ENCODE measurements at places on chromosomes 1 and 21. TPM values are rescaled to one million over a fixed set of nuclear protein-coding genes. Genes with fewer than 3 reads are reported as not detected.

AADACL4 gene
- not detected for total RNA-seq

HHIPL2 gene
- under 0.01 TPM for total RNA-seq

PM20D1 gene
- total RNA-seq = not detected

KRTAP27-1 gene
- total RNA-seq = not detected

NPHS2 gene
- not detected for total RNA-seq

C1orf185 gene
- not detected for total RNA-seq

CFHR3 gene
- total RNA-seq = 1.0 TPM

FMOD gene
- total RNA-seq = 58.5 TPM

Measured in skeletal muscle tissue (tissue), 5 donors.